ENCODE measurements at places on chromosomes 1 and 21. TPM values are rescaled to one million over a fixed set of nuclear protein-coding genes. Genes with fewer than 3 reads are reported as not detected.
A peak's percentile ranks its signal among the peaks of the same experiment; 100 is the strongest.

- DNase-seq: no peak
Measured at GRCh38 chr1:90340606-90341005, 345.7 kb downstream of the ZNF326 start.

GRCh38 chr1:119409731-119410130 is 5.2 kb upstream of the HSD3B2 start:
- no peak for DNase-seq

DNA sequence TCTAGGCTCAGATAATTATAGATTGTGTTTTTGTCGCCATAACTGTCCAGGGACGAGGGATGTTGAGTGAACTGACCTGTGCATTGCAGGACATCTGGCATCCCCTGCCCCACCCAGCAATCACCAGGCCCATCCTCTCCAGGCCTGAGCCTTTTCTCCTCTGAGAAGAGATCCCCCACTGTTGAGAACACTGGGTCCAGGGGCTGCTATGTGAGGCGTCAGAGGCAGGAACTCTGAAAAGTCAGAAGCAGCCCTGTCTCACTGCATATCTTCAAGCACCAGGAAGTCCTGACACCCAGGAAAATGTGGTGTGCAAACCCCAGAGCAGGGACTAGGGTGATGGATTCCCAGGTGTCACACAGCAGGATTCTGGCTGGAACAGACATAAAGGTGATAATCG is 17.1 kb upstream of the ACBD3 start:
- DNase-seq: no peak

Gene CDA
- not detected for total RNA-seq

DNA sequence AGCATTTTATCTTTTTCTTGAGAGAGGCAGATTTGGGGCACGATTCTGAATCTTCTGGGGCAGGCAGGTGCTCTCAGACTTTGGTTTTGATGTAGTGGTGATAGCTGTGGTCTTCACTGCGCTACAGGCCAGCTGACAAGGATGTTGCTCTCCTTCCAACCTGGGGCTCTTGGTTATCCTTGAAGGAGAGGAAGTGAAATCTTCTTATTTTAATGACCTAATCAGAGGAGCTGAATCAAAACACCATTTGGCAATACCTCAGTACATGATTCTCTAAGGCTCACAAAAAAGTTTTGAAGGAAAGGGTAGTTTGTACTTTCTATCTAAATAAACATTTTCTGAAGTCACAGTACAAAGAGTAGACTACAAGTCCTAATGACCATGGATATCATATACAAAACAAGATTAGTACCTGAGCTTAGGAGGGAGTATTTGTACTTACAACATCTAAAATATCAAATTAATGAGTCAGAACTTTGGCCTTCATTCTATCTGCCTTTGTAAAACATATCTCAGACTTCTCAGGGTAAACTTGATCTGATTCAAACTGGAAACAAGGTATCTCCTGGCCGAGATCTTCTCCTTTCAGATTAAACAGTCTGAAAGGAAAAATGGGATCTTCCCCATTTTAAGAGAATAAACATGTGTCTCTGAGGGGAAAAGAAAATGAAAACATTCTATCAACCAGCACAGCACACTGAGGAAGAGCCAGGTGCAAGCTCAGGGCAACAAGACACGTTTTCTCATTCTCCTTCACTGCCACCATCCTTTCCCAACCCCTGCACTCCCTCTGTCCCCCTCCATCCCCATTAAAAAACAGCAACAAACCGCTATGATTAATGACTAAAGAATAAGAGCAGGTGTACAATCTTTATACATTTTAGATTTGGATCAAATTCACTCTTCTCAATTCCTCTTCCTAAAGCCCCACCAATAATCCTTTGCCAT is 69.2 kb downstream of the SH3GLB1 start:
- DNase-seq: peak; percentile 32

Gene RXFP4
- not detected for total RNA-seq

DNA sequence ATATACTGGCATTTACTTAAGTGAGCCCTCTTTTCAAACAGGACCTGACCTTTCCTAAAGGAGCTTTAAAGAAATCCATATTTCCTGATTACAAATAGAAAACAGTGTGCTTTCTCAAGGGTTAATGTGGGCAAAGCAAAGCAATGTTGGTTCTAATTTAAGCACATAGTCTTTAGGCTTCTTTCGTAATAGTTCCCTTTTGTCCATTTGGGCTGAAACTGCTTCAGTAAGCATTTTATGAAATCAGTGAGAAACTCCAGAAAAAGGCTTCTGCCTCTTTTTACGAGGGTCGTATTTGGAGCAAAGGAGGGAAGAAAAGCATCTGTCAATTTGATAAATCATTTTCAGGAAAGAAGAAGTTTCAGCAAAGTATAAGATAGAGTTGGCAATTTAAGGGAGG is 331.2 kb downstream of the KIF26B start:
- no peak for DNase-seq

- no peak for DNase-seq
Measured at GRCh38 chr1:178371933-178372388, 124.8 kb downstream of the CLEC20A start.

DNA sequence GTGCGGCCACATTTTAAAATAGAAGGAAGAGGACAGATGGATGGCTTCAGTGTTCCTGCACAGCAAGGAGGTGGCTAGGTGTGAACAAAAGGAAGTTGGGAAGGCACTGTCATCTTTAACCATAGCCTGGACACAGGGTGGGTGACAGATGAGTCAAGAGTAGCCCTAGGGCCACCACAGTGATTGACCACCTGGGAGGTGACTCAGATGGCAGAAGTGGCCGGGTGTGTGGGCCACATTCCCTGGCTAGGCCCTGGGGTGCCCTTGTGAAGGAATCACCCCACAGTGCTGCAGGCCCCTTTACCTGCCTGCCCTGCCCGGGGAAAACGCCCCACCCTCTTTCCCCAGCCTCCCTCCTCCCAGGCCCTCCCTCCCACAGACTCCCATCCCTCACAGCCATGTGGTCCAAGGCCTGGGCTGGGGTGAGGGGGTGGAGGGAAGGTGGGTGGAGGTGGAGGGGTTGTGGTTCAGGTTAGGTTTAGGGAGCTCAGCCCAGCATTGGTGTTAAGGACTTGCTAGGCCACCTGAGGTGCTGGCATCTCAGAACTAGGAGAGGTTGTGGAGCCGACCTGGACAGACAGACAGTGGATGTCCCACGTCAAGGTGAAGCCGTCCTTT is 59.1 kb downstream of the SPSB1 start:
- no peak for DNase-seq

Gene ST6GALNAC3
- 48.3 TPM for total RNA-seq

Gene ACTA1
- 0.22 TPM for total RNA-seq

DNA sequence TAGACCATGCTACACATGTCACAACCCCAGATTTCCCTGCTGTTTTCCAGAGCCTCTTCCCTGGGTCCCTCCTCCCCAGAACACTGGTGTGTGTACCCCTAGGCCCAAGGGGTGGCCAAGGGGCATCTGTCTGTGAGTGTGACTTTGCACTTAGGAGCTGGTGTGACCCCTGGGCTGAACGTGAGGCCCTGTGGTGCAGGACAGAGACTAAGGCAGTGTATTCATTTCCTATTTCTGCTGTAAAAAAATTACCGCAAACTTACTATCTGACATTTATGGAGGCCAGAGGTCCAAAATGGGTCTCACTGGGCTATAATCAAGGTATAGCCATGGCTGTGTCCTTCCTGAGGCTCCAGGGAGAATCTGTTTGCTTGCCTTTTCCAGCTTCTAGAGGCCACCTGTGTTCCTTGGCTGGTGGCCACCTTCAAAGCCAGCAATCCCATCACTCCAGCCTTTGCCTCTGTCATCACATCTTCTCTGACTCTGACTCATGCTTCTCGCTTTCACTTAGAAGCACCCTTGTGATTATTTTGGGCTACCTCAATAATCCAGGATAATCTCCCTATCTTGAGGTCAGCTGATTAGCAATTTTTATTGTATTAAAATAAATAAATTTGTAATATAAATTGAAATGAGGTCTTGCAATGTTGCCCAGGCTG is 24.0 kb upstream of the ELOA start:
- no peak for DNase-seq

Gene FAM72B
- 4.3 TPM for total RNA-seq

Gene LINGO4
- total RNA-seq: not detected

- DNase-seq: no peak
Measured at GRCh38 chr21:41233916-41234315, 66.0 kb downstream of the BACE2 start.

Gene ANKRD34A
- total RNA-seq: 0.60 TPM

Gene ALPL
- total RNA-seq: 0.30 TPM

GRCh38 chr1:54798769-54799641 is 2.1 kb downstream of the TTC22 start:
- no peak for DNase-seq

DNA sequence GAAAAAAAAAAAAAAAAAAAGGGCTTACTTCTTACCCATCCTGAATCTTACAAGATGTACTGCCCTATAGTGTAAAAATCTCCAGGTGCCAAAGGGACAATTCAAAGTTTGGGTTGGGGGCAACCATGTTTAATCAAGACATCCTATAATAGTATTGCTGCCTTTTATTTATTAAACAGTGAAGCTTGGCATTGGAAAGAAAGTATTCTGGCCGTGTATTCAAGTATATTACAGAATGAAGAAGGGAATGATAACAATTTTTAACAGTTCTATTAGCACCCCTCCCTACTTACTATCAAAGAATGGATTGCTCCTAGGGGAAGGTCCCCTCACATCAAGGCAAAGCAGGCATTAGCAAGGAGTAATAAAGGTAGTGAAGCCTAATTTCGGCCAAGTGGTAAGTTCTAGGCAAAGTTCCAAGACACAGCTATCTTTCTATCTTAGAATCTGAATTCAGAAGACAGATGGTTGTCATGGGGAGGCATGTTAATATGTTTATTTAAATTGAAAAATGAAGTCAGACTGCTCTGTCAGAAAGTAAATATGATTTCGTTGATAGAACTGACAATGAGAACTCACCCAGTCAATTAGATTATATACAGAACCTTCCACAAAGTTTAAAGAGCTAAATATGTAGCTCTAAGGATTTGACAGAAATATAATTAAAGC is 24.6 kb downstream of the ST7L start:
- DNase-seq: no peak

DNA sequence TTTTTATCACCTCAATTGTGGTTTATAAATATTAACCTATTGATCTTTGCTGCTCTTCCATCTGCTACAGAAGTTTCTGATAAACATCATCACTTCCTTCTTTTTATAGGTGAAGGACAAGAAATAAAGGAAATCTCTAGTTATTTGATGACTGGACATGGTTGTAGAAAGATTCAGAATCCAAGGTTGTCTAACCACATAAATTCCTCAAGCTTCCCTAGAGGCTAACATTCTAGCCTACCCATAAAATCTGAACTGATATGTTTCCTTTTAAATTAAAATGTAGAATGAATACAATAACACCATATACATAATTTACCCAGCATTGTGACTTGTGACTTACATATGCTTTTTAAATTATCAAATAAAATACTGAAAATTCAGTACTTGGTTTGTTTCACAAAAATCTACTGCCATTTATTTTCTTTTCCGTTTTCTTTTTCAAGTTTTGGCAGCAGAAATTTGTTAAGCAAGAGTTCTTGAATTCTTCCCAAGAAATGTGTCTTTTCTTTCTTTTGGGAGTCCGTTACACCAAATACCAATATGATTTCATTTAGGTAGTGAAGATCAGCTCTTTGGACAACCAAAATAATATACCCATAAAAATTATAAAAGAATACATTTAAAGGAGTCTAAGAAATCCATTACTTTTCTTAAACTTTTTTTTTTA is 513.2 kb upstream of the ADGRL2 start:
- DNase-seq: no peak

DNA sequence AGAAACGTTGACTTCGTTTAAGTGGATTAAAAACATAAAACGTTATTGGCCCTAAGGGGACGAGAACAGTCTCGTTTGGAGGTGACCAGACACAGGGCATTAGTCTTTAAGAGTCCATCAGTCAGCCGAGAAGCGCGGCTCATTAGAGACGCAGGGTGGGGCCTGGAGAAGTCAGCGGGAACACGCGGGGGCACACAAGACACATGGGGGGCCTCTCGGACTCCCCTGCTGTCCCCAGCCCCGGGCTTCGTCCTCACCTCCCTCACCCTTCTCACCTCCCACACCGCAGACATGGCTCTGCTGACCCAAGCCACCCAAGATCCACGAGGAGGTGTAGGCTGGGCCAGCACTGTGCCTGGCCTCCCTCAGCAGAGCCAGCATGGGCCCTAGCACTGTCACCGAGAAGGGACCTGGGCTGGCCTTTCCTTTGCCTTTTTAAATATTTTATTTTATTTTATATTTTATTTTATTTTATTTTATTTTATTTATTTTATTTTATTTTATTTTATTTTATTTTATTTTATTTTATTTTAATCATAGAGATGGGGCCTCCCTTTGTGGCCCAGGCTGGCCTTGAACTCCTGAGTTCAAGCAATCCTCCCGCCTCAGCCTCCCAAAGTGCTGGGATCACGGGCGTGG is 48.9 kb downstream of the MORN1 start:
- DNase-seq: no peak

Gene OPTC
- total RNA-seq: not detected

DNA sequence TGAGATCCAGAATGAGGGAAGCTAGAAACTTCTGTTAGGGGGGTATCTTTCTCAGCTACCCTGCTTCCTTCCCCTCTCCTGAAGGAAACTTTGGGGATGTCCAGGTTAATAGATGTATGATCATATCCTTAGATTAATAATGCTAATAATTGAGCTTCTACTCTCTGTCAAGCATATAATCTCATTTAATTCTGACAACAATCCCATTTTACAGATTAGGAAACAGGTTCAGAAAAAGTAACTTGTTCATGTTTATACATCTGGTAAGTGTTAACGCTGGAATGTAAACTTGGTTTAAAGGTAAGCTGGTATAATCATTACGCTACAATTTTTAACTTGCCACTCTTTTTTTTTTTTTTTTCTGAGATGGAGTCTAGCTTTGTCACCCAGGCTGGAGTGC is 1.7 kb upstream of the TMEM269 start:
- DNase-seq: no peak

GRCh38 chr1:183842795-183843144 is 37.9 kb downstream of the RGL1 start:
- DNase-seq: no peak

DNA sequence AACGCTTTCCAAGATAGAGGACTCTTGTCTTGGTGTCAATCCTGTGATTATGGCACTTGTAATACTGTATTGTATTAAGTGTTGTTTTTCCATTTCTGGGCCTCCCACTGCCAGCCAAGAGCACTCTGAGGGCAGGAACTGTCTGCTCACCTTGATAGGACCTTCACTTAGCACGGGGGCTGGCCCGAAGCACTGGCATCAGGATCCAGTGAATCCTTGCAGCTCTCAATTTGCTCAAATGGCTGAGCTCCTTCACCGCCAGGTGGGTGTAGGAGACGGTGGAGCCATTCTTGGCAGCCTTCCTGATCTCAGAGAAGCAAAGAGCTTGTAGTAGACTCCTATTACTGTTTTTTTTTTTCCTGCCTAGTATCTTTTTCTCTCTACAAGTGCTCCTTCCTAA is 17.7 kb downstream of the MECR start:
- DNase-seq: no peak

- no peak for DNase-seq
Measured at GRCh38 chr1:94973309-94973922, 46.5 kb upstream of the CNN3 start.

Measured in endothelial cell of umbilical vein (primary cell).